Cortex of kidney (tissue), 1 donor: ENCODE measurements at places on chromosomes 4 and X.

DNA sequence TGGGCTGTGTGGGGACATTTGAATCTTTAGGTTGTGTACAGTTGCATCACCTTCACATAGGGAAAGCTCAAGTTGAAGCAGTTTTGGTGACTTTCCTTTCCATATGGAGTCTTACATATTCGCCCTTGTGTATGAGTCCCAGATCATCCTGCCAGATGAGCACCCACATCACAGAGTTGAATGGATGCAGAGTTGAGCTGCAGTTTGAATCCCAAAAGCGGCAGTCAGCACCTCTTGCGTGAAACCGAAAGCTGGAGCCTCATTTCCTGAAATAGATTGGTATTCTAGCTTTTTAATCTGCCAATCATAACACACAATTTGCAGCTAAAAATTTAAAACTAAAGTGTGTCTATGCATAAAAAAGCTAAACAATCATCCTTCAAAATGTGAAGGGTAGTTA is 162.9 kb upstream of the DIPK2B start:
- no peak for DNase-seq

- DNase-seq: no peak
Measured at GRCh38 chrX:97529536-97530200, 646.0 kb downstream of the RPA4 start.

- DNase-seq: no peak
Measured at GRCh38 chr4:29051381-29051965, 1668.7 kb upstream of the PCDH7 start.

DNA sequence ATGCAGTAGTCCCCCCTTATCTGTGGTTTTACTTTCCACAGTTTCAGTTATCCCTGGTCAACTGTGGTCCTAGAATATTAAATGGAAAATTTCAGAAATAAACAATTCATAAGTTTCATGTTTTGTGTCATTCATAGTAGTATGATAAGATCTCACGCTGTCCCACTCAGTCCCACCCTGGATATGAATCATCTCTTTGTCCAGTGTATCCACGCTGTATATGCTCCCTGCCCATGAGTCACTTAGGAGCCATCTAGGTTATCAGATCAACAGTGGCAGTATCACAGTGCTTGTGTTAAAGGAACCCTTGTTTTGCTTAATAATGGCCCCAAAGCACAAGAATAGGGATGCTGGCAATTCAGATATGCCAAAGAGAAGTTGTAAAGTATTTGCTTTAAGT is 16.2 kb upstream of the SYTL4 start:
- DNase-seq: no peak

GRCh38 chr4:69910016-69910782 is 20.7 kb upstream of the CSN1S1 start:
- no peak for DNase-seq

DNA sequence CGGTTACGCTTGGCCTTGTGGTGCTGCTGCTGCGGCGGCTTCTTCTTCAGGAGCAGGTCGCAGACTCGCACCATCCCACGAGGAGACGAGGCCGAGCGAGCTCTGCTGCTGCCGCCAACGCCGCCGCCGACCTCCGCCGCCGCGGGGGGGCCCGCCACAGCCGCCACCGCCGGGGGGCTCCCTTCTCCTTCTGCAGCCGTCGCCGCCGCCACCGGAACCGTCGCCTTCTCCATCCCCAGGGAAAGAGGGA is 237 bp downstream of the ANKRD17 start:
- peak; percentile 25 for DNase-seq

- no peak for DNase-seq
Measured at GRCh38 chr4:1008840-1009541, 2.4 kb upstream of the FGFRL1 start.

DNA sequence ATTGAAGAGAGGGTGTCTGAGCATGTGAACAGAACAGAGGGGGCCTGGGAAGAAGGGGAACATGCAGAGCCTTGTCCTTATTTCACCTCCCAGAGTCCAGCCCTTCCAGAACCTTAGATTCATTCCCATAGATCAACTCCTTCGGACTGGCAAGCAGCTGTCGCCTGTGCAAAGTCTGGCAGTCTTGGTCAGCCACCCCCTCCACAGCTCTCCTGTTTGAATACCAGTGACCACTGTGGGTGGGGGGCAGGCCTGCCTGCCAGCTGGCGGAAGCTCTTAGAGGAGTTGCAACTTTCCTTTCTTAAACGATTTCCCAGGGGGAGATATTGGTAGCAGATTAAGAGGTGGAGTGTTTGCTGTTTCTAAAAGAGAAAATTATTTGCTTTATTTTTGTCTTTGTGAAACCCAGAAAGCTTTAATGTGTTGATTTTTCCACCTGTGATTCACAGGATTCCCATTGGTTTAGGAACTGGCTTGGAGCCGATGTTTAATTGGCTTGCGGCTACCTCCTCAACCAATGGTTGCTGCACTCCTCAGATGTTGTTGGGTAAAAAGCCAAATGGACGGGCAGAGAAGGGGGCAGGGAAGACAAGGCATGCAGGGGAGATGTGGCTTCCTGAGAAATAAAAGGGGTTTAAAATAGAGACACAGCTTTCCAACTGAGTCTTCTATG is 62.2 kb upstream of the PRPS1 start:
- no peak for DNase-seq

- DNase-seq: no peak
Measured at GRCh38 chrX:108299101-108299591, 139.1 kb downstream of the COL4A6 start.

GRCh38 chr4:104489731-104490095 is 5.0 kb downstream of the CXXC4 start:
- DNase-seq: no peak

- DNase-seq: no peak
Measured at GRCh38 chrX:68703846-68704245, 56.4 kb downstream of the STARD8 start.

DNA sequence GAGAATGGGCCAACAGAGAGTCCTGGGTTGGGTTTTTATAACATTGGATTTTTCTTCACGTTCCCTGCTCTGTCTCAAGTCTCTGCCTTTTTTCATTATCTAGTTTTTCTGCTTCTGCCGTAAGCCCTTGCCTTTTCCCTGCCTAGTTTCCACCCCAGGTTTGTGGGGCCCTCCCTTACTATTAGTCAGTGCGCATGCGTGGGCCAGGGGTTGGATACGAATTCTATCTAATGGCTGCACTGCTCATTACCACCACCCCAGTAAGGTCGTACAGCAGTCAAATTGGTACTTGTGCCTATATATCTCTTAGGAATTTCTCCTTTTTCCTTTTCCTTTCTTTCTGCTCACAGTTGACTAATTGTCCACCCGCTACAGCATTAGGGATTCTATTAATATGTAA is 49.4 kb downstream of the ANXA10 start:
- no peak for DNase-seq

DNA sequence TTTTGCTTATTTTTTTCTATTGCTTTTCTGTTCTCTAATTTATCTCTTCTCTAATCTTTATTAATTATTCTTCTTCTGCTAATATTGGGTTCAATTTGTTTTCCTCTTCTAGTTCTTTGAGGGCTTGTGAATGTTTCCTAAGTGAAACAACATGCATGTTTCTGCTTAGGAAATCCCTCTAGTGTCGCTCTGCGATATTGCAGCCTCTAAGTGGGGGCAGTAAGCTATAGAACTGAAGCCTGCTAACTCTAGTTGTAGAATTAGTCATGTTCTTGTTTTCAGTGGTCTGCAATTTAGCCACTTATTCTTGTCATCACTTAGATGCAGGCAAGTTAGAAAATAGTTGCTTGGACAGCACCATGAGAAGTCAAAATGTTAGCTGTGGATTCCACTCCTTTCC is 222.6 kb downstream of the SPIN4 start:
- DNase-seq: no peak

GRCh38 chr4:131459430-131460101 is 1689.5 kb upstream of the PCDH10 start:
- no peak for DNase-seq

GRCh38 chr4:86991994-86992393 is 57.2 kb downstream of the AFF1 start:
- no peak for DNase-seq

DNA sequence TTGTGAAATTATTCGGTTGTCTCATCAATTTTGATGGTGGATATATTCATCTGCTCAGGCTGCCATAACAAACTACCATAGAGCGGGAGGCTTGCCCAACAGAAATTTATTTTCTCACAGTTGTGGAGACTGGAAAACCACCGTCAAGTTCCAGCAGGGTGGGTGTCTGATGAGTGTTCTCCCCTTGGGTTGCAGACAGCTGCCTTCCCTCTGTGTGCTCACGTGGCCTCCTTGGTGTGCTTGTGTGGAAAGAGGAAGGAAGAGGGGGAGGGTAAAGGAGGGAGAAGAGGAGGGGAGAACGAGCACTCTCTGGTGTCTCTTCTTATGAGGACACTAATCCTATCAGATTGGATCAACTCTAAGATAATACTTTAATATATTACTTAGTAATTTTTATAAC is 123.8 kb upstream of the TEX13D start:
- DNase-seq: no peak

DNA sequence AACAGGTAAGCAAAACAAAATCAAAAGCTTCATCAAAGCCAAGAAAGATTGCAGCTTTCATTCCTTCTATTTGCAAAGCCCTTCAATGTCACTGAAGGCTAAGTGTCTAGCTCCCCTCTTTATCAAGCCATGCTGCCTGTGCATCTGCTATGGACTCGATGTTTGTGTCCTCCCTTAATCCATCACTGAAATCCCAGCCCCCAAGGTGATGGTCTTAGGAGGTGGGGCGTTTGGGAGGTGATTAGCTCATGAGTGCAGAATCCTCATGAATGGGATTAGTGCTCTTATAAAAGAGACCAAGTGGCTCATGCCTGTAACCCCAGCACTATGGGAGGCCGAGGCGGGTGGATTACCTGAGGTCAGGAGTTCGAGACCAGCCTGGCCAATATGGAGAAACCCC is 6.9 kb upstream of the TRIM2 start:
- DNase-seq: no peak

- DNase-seq: no peak
Measured at GRCh38 chrX:2698604-2699003, 7.5 kb downstream of the CD99 start.

DNA sequence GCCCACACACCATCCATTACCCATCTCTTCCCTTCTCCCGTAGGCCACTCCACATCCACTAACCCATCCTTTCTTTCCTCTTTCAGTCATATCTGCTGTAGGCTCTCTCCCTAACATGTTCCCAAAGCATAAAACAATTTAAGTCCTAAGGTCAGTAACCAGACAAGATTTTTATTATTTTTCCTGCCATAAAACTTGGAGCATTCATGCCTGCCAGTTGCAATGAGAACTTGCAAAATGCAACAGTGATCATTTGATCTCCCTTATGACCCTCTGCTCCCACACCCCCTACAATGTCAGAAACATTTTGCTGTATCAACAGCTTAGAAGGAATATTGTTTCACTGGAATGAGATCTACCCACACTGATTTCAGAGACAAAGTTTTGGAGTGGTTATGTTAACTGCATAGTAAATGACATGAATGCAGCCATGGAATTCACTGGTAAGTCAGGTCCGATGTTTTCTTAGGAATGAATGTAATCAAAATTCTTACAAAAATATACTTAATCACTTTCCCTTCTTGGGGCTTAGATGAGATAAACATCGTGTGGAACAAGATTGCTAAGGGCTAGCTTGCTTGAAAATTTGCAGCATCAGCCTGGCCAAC is 5.7 kb downstream of the NIPAL1 start:
- no peak for DNase-seq

DNA sequence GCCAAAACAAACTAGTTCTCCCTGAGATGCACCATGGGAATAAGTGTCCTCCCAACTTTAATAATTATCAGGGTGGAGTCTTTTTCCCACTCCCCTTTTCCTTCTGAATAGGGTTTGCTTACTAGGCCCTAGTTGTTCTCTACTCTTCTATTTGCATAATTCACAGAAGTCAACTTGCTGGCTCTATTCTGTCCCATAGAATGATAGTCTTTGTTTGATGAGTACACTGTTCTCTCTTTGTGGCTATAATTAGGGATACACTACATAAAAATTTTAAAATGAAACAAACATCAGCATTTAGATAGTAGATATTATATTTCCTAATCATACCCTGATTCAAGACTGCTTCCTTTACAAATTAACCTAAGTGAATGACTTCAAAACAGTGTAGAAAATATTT is 10.3 kb downstream of the PDHA2 start:
- no peak for DNase-seq

DNA sequence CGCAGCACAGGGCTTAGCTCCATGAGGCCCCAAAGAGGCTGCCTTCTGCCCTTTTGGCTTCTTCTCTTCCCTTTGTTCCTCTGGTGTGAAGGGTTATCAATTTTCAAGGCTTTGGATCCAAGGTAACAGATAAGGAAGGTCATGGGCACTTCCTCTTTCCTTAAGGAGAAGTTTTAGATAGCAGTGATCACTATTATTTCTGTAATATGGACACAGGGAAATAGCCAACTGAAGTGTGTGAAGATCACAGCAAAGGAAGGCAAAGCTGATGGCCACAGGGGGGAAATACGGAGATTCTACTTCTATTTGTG is 366.8 kb downstream of the UNC5C start:
- DNase-seq: no peak

- no peak for DNase-seq
Measured at GRCh38 chrX:94908171-94908570, 1234.2 kb downstream of the FAM133A start.

DNA sequence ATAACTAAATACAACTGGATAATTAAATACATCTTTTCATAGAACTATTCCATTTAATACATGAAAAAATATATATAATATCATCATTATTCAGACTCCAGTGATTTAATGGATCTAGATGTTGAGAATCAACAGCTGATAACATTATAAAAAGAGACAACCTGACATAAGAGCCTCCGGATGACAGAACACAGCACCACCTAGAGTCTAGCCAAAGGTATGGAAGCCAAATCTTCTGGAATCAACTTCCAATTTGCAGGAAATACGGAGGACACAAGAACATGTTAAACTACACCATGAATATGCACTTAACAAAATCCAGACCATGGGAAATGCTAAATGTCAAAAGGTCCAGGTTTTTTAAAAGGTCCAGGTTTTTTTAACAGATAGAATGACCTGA is 55.0 kb downstream of the LRBA start:
- DNase-seq: no peak
